ENCODE measurements at places on chromosomes 5 and 9. TPM values are rescaled to one million over a fixed set of nuclear protein-coding genes. Genes with fewer than 3 reads are reported as not detected.

TNFSF8 gene
- total RNA-seq, result not detected

TRIM7 gene
- total RNA-seq, result 56.8 TPM

CNTNAP3B gene
- 1.4 TPM for total RNA-seq

HMCN2 gene
- total RNA-seq, result not detected

GHR gene
- total RNA-seq, result 2.0 TPM

GARIN3 gene
- total RNA-seq, result not detected

SPTAN1 gene
- 124 TPM for total RNA-seq

PAEP gene
- total RNA-seq, result not detected

LCN1 gene
- not detected for total RNA-seq

ZDHHC12 gene
- 161 TPM for total RNA-seq

FBP2 gene
- total RNA-seq, result not detected

CATSPER3 gene
- total RNA-seq, result not detected

HRCT1 gene
- total RNA-seq, result 0.68 TPM

PLAA gene
- total RNA-seq, result 33.6 TPM

PCDHA11 gene
- not detected for total RNA-seq

ZFAND5 gene
- 44.2 TPM for total RNA-seq

ARID3C gene
- total RNA-seq, result 0.31 TPM

SOWAHA gene
- total RNA-seq, result not detected

PCDHA4 gene
- not detected for total RNA-seq

GFI1B gene
- total RNA-seq, result not detected

BAAT gene
- not detected for total RNA-seq

LCP2 gene
- not detected for total RNA-seq

OR1J4 gene
- total RNA-seq, result not detected

TAF11L8 gene
- total RNA-seq, result not detected

TRIM36 gene
- 1.7 TPM for total RNA-seq

RNF183 gene
- total RNA-seq, result not detected

FAM174A gene
- total RNA-seq, result 32.7 TPM

FAXDC2 gene
- 0.84 TPM for total RNA-seq

SPINK6 gene
- 28.1 TPM for total RNA-seq

SLC28A3 gene
- total RNA-seq, result 0.08 TPM

OR13C3 gene
- not detected for total RNA-seq

APC gene
- 28.9 TPM for total RNA-seq

GAPT gene
- not detected for total RNA-seq

MAP1B gene
- 30.1 TPM for total RNA-seq

CACNA1B gene
- total RNA-seq, result under 0.01 TPM

NRG2 gene
- 0.08 TPM for total RNA-seq

MELK gene
- 45.8 TPM for total RNA-seq

IFNA21 gene
- not detected for total RNA-seq

ADAMTS16 gene
- not detected for total RNA-seq

NR2F1 gene
- not detected for total RNA-seq

RMND5B gene
- total RNA-seq, result 23.0 TPM
